ENCODE measurements at places on chromosomes 3 and 15.

DNA sequence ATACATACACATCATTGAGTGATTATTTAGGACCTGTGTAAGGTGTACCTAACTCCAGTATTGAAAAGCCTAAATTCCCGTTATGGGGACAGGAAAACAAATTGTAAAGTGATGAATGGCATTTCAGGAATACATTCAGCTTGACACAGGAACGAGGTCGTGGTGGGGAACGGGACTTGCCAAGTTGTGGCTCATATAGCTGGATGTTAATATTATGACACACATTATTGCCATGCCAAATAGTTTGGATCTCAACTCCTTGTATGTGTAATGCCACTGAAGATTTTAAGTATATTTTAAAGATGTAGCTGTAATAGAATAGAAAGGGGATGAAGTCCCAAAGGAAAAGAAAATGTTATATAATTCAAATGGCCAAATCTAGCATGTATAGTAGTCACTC is 227.2 kb upstream of the GOLIM4 start:
- no peak for DNase-seq

DNA sequence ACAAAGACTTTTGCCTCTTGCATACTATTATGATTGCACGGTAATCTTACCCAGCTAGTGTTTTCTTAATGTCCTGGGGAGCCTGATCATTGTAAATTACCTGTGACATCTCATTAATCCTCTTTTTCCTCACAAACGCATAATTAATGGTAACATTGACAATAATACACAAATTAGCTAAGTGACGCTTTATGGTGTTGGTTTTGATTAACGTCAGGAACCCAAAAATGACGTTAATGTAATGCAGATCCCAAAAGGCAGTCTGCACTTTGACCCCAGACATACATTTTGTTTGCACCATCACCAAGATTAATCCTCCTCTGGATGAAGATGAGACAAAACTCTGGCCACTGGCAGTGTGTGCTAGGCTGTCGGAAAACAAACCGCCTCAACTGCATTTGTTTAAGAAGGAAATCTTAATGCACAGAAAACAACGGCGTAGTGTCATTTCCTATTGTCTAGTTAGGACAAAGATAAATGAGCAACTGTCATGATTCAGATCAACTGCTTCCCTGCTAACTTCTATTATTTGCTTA is 83.9 kb upstream of the CDIN1 start:
- no peak for DNase-seq

GRCh38 chr15:60918234-60918959 is 310.7 kb downstream of the RORA start:
- DNase-seq: no peak

GRCh38 chr15:49278751-49279150 is 108.7 kb downstream of the GALK2 start:
- DNase-seq: no peak

DNA sequence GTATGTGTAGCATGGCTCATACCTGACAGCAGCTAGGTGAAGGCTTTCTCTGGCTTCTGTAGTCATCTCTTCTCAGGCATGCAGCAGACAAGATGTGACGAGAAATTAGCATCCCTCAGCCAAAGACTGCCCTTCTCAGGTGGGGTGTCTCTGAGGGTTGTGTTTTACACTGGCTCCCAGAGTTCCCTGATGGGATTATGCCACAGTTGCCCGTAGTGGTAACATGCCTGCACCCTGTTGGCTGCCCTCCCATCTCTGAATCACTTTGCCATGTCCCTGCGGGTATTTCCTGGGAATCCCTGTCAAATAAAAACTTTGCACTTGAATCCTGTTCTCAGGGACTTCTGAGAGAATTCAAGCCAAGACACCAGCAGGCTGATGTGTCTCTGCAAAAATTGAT is 70.5 kb downstream of the LRTM1 start:
- no peak for DNase-seq

GRCh38 chr3:49324768-49325167 is 15.1 kb downstream of the USP4 start:
- DNase-seq: no peak

DNA sequence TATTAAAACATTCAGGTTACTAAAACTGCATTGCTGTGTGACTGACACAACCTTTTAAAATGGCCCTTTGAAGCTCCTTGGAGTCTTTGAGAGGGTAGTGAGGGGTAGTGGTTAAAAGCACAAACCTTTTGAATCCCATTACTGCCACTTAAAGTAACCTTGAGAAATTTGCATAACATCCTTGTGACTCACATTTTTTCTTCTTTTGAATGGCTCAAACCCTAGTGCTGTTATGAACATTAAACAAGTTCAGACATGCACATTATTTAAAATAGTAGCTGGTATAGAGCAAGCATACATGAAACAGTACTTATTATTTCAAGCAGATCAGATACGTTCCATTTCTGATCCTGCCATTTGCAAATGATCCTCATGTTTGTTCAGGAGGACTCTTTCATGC is 3.7 kb upstream of the CLDN1 start:
- no peak for DNase-seq

DNA sequence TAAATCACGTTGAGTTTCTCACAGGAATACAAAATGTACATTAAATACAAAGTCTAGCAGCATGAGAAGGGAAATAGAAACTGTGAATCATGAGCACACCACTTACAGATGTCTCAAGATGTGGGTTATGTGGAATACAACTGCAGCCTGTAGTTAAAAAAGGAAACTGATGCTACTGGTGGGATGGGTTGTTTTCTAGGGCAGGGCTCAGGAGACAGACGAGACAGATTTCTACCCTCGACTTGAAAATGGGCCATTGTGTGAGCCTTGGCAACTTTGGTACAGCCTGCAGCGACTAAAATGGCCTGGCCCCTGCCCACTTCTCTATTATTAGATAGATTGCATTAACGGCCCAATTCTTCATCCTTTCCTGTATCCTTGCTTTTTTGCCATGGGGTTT is 293.1 kb downstream of the SUCLG2 start:
- no peak for DNase-seq

- DNase-seq: no peak
These were observed 62.4 kb upstream of the POLG start for GRCh38 chr15:89396723-89397652.

DNA sequence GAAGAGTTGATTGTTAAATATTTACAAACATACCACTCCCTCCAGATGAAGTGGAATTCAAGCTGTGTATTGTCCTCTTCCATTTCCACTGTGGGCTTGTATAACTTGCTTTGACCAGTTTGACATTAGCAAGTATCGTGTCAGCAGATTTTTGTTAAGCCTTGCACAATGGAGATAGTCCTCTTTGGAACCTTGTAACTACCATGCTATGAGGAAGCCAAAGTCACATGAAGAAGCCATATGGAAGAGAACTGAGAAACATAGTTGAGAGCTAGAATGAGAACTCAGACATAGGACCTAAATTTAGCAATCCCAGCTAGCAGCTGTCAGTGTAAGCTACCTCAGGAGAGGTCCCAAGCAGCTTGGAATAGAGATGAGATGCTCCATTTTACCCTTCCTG is 889.2 kb downstream of the PDCD6IP start:
- no peak for DNase-seq

GRCh38 chr3:16536996-16537395 is 23.5 kb upstream of the RFTN1 start:
- DNase-seq: no peak

- DNase-seq: no peak
These were observed 461.3 kb downstream of the MCTP2 start for GRCh38 chr15:94692710-94693109.

GRCh38 chr3:27544372-27544865 is 60.2 kb upstream of the SLC4A7 start:
- DNase-seq: no peak

DNA sequence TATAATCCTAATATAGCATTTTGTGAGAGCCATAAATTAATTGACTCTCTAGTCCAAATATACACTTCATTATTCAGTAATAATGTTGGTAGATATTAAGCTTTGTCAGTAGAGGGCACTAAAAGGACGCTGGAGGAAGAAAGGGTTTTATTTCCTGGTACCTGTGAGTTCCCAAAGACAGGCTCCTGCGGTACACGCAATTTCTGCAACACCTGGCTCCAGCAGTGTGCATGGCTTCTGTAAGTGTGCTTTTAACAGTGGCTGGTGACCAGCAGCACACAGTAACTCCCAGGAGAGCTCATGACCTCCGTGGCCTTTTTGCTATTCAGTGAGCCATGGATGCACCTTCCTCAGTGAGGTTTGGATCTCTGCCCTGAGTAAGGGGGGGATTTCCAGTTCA is 338.3 kb upstream of the ZNF385D start:
- no peak for DNase-seq
